ENCODE measurements at places on chromosomes 16 and 17.

- no peak for DNase-seq
These were observed 539 bp upstream of the CKLF start for GRCh38 chr16:66551788-66552285.

DNA sequence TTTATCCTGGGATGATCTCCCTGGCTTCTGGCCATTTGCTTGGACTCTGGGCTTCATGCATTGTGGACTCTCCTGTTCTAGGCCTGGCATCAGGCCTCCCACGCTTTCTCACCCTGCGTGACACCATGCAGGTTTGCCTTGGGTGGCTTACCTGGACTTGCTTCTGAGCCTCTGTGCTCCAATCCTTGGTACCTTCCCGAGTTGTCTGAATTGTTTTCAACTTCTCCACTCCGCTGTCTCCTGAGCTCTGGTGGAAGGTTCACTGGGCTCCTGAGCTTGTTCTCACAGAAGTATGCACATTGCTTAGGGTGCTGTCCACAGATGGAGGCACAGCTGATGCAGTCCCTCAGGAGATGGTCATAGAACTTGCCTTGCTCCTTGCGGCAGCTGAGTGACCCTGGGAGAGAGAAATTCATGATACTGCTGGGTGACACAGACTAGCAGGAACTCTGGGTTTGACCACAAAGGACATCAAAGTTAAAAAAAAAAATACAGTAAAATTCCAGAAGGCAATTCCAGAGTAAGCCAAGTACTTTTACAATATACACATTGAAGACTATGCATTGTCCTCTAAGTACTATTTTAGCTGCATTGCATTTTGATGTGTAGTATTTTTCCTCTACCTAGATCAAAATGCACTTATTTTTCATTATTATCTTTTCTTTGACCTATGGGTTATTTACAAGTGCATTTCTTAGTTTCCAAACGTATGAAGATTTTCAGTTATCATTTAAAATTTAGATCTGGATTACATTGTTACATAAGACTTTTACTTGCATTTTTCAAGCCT, 23.1 kb downstream of the TNFRSF13B start:
- DNase-seq = no peak

GRCh38 chr17:2894782-2895181, 98.5 kb downstream of the RAP1GAP2 start:
- no peak for DNase-seq

GRCh38 chr16:9917691-9918090, 264.5 kb downstream of the GRIN2A start:
- DNase-seq = no peak

- DNase-seq = no peak
These were observed 3.6 kb downstream of the SCNN1G start for GRCh38 chr16:23186171-23186570.
